ENCODE measurements at places on chromosomes 5 and 9. TPM values are rescaled to one million over a fixed set of nuclear protein-coding genes. Genes with fewer than 3 reads are reported as not detected.

DNA sequence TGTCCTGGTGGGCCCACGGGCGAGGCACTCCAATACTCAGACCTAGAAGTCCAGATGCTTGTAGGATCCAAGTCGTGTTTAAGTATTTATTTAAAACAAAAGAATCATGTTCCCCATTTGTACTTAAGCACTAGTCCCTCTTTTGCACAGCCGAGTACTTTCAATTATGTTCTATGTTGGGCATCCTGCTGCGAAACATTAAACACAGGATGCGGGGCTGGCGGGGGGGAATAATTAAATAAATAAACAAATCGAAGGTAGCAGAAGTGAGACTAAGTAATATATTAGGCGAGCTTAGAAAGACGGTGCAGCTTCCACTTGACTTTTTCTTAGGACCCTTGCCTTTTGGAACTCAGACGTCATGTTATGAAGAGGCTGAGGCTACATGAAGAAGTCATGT is 1129.2 kb upstream of the ACO1 start:
- no peak for DNase-seq

- no peak for DNase-seq
These were observed 435.9 kb downstream of the BNC2 start for GRCh38 chr9:16434526-16434925.

- no peak for DNase-seq
These were observed 34.0 kb upstream of the PPP1R2B start for GRCh38 chr5:156815988-156816599.

- DNase-seq, result no peak
These were observed 21.7 kb downstream of the CXXC5 start for GRCh38 chr5:139669662-139670368.

- no peak for DNase-seq
These were observed 473.9 kb upstream of the CYLC2 start for GRCh38 chr9:102521097-102521755.

Gene PCDHB15
- not detected for total RNA-seq

DNA sequence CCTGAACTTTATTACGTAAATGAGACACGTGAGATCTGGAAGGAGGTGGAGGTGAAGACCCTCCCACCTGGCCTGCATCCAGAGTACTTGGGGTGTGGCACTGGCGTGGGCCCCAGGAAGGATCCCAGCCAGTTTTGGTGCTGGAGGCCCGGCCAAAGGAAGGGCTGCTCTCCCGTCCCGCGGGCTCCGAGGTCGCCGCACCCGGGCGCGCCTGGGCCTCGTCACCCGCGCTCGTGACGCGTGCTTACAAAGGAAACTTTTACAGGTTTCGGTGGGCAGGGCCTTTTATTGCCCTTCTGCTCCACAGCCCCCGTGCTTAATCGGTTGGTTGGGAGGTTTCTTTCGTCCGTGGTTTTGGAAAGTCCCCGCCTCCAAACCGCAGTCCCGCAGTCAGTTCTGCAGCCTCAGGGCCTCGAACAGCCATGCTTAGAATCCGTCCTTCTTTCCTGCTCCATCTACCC is 29.2 kb downstream of the CDKN2A start:
- DNase-seq, result peak; percentile 54

Gene SLC34A1
- total RNA-seq, result not detected

- DNase-seq, result no peak
These were observed 103.1 kb upstream of the SLC44A1 start for GRCh38 chr9:105141146-105141975.

DNA sequence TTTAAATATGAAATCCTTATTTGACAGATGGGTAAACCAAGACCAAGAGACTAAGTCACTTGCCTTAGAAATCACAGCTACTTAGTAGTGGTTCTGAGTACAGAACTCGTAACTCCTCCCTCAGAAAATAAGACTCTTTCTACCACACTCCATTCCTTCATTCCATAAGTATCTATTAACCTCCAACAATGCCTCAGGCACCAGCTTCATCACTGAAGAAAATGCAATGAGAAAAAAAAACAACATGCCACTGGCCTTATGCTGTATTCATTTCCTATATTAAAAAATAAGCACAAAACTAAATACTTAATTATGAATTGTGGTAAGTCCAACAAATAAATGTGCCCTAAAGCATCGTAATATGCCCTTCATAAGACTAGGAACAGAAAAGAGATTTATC is 13.5 kb upstream of the FREM1 start:
- no peak for DNase-seq

Gene CHSY3
- total RNA-seq, result not detected

- DNase-seq, result no peak
These were observed 259.7 kb downstream of the CSNK1G3 start for GRCh38 chr5:123771715-123772114.

All from T-cell (primary cell).